ENCODE measurements at places on chromosomes 1 and 21.
A peak's percentile ranks its signal among the peaks of the same experiment; 100 is the strongest.

- DNase-seq, result no peak
Observed at GRCh38 chr1:192869308-192869940, 60.6 kb downstream of the RGS2 start.

DNA sequence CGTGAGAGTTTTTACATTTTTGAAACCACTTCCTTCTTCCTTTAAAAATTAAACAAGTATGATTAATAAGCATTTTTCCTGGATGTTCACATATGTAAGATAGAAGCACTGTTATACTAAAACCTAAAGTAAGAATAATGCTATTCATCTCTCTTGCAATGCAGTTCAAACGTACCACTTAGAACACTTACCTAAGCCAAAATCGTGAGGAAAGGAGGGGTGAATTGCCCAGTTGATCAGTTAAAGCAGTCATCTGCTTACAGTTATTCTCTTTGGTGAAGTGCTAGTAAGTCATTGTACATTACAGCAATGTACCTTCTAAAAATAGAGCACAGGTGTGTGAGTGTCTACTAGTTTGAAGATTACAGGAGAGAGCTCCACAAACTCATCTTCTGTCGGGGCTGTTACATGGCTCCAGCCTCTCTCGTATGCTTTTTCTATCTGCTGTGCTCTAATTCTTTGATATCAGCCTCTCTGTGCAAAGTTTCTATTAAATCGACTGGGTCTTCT, 3.4 kb downstream of the NCAM2 start:
- DNase-seq, result no peak

- no peak for DNase-seq
Observed at GRCh38 chr1:24093732-24094131, 18.2 kb downstream of the MYOM3 start.

DNA sequence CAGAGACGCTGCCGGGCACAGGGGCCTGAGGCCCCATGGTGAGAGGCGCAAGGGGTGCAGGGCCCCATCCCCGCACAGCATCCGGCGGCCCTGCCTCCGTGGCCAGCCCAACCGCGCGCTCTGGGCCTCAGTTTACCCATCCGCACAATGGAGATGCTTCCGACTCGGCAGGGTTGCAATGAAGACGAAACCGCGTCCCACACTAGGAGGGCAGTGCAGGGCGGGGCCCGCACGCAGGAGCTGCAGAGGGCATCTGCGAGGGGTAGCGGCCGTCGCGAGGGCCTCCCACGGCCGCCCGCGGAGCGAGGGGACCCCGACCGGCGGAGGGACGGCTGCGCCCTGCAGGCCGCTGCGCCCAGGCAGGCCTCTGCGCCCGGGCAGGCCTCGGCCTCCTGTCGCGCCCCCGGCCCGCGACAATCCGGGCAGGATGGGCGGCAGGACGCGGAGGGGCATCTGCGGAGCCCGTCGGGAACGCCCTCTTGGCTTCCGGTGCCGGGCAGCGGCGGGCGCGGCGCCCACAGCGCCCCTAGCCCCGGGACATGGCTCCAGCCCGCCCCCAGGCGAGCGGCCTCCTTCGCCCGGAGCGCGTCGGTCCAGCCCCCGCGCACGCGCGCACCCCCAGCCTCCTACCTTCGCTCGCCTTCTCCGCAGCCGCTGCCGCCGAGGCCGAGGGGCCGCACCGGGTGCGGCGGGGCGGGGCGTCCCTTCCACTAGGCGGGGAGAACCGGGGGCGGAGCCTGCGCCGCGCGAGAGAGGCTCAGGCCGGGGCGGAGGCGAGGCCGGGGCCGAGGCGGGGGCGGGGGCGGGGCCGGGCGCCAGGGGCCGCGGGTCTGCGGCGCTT, 15.3 kb downstream of the RNU1-1 start:
- DNase-seq, result peak; percentile 91

GRCh38 chr1:92662048-92662447, 122.9 kb downstream of the EVI5 start:
- DNase-seq, result no peak

DNA sequence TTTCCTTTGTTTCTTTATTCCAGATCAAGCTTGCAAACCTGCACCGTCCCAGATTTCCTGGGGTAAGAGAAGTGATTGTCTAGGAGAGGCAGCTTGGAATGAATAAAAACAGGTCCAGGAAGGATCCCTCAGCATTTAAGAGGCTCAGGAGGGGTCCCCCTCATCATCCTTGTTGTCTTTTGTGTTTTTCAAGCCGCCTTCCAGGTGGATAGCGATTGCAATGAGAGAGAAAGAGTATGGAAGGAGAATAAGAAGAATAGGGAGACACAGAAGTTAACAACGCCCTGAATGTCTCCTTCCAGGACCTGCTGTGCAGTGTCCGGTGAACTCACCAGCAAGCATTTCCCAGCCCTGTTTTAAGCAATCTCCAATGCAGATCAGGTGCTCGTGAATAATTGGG, 8.5 kb downstream of the ERG start:
- DNase-seq, result no peak

- peak; percentile 79 for DNase-seq
Observed at GRCh38 chr1:941588-942383, 17.3 kb downstream of the NOC2L start.

- DNase-seq, result no peak
Observed at GRCh38 chr1:107550358-107550757, 409.5 kb downstream of the NTNG1 start.

- DNase-seq, result no peak
Observed at GRCh38 chr21:43815107-43815613, 25.8 kb downstream of the RRP1 start.

- no peak for DNase-seq
Observed at GRCh38 chr1:153402226-153402625, 11.4 kb upstream of the S100A8 start.

DNA sequence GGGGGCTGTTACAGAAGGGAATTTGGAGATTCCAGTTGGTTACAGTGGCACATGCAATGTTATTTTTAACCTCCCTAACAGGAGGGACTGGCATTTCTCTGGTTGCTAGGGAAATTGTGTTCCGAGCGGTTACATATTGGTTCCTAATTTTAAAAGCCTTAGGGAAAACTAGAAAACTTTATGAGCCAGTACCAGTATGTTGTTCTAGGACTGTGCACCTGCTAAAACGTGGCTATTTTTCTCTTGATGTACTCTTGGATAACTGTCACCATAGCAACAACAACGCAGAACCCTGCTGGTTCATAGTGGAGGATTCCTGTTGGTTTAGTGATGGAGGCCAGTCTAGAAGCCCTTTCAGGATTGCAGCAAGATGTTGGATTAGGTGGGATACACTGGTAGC, 68.9 kb upstream of the PGBD5 start:
- no peak for DNase-seq

DNA sequence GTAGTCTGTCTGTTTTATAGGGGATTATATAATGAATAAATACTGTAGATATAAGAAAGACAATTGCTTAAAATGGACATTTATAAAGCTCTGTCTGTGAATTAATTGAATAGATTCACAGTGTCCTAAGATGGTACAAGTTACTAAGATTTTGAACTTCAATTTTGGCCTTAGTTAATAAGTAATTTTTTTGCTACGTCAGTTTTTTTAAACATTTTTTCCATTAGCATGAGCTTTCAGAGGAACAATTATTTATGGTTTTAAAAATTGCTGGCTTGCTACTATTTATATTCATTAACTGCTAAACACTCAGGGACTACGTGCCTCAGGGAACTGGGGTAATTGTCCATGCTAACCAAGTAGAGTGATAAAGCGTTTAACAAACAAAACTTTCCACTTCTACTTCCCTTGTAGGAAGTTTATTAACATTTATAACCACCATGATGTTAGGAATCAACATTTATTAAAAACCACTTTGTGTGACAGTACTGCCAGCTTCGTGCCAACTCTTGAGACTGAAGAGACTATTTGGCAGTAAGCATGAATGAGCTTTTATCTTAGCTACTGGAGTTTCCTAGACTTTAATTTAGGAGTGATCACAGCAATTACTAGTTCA, 65.4 kb upstream of the PTGS2 start:
- DNase-seq, result no peak

DNA sequence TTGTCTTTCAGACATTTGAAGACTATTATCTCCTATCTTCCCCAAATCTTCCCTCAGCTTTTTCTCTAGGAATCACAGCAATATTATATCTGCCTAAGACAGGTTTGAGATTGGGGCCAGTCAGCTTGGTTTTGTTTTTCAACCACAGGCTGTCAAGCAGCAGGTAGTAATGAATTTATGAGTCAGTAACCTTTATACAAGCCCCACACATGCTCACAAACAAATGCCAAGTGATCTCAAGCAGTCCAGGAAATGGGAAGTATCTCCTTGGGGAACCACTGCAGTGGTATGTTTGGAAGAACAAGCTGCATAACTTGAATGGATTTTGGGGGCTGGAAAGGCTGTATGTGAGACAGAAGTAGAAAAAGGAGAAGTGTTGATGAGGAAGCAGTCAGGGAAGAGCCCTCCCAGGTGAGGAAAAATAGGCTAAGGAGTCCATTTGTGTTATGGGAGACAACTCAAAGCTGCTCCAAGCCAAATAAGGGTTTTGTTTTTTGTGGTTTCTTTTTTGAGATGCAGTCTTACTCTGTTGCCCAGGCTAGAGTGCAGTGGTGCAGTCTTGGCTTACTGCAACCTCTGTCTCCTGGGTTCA, 2.1 kb downstream of the DHDDS start:
- DNase-seq, result no peak

GRCh38 chr1:116458695-116459094, 85.7 kb downstream of the ATP1A1 start:
- no peak for DNase-seq

GRCh38 chr1:187396226-187396625, 567.5 kb downstream of the PLA2G4A start:
- no peak for DNase-seq

- DNase-seq, result no peak
Observed at GRCh38 chr1:237938553-237938952, 47.8 kb upstream of the ZP4 start.

GRCh38 chr1:99456536-99456935, 189.4 kb upstream of the PALMD start:
- no peak for DNase-seq

- no peak for DNase-seq
Observed at GRCh38 chr1:111323231-111323630, 32.6 kb downstream of the CHIA start.

GRCh38 chr1:39370602-39371001, 120.8 kb upstream of the BMP8A start:
- no peak for DNase-seq
